ENCODE measurements at places on chromosomes 5 and 9. TPM values are rescaled to one million over a fixed set of nuclear protein-coding genes. Genes with fewer than 3 reads are reported as not detected.

NEUROG1 gene
- not detected for total RNA-seq

GLDC gene
- total RNA-seq: 1.7 TPM

DNA sequence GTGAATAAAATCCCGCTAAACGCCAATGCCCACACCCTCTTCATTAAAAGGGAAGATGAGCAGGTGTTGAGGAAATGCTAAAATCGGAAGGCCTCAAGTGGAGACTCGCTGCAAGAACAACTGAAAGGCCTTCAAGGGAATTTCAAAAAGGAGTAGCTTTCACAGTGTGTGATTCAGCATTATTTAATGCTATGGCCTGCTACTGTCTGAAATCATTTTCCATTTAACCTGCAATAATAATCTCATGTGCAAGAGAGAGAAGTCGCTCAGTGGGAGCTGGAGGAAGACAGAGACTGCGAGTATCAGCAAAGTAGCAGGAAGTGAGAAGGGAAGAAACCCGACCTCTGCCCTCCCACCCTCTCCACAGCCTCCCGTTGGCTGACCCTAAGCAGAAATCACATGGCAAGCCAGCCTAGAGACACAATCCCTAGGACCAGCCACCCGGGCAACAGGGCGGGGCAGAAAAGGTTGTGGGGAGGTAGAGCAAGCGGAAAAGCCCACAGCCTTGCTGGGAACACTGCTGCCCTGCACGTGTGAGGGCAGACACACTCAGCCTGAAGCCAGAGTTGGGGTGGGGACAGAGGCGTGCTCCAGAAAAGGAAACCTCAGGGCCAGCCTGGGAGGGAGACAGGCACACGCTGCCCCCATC, 39.9 kb upstream of the CTSL start:
- DNase-seq: no peak

DNA sequence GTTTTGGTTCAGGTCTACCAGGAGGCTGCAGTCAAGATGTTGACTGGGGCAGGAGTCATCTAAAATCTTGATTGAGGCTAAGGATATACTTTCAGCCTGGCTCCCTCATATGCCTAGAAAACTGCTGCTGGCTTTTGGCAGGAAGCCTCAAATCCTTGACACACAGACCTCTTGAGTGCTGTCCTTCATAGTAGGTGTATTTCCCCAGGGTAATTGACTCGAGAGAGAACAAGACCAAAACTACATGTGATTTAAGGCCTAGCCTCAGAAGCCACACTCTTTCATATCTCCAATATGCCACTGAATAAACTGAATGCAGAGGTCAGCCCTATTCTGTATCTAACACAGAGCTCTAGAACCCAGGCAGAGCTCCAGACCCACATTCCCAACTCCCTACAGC, 402.3 kb upstream of the ADAMTS16 start:
- no peak for DNase-seq
